Skin of body (tissue), 3 donors: ENCODE measurements at places on chromosomes 7 and 10. TPM values are rescaled to one million over a fixed set of nuclear protein-coding genes. Genes with fewer than 3 reads are reported as not detected.

DNA sequence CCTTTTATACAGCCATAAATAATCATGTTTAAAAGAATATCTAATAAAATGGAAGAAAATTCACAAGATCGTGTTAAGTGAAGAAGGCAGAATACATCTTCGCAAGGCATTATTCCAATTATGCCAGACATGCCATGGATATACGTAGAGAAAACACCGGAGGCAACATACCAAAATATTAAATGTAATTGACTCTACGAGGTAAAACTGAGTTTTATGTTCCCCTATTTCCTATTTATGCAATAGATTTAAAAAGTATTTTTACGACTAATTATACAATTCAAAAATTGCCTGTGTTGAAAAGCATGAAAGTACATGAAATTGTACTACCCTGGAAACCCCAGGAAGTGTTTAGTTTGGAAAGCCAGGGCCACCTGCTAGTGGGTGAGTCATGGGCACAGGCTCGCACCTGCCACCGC is 936 bp upstream of the REPIN1 start:
- no peak for DNase-seq

- no peak for DNase-seq
Measured at GRCh38 chr7:38181111-38181510, 3.1 kb downstream of the STARD3NL start.

The NXPH1 gene
- total RNA-seq, result 0.10 TPM

- no peak for DNase-seq
Measured at GRCh38 chr10:11887381-11888227, 64.4 kb downstream of the PROSER2 start.
